ENCODE measurements at places on chromosomes 2 and 18.

GRCh38 chr2:182941121-182941722 lies 74.8 kb upstream of the FRZB start:
- DNase-seq, result no peak

DNA sequence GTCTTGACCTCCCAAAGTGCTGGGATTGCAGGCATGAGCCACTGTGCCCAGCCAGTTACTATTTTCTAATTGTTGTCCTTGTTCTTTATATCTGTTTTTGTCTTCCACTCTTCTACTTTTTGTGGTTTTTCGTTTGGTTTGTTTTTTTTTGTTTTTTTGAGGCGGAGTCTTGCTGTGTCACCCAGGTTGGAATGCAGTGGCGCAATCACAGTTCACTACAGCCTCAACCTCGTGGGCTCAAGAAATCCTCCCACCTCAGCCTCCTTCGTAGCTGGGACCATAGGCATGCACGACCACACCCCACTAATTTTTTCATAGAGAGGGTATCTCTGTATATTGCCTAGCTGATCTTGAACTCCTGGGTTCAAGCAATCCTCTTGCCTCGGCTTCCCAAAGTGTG lies 100.7 kb downstream of the EHBP1 start:
- no peak for DNase-seq

- peak; percentile 31 for DNase-seq
Measured at GRCh38 chr2:157875641-157876065, 477 bp downstream of the ACVR1 start.

- DNase-seq, result no peak
Measured at GRCh38 chr2:76444732-76445131, 734.0 kb upstream of the GCFC2 start.

GRCh38 chr2:208072250-208072892 lies 47.0 kb upstream of the PLEKHM3 start:
- DNase-seq, result peak; percentile 63

- no peak for DNase-seq
Measured at GRCh38 chr2:229417176-229417575, 146.1 kb upstream of the PID1 start.

GRCh38 chr2:64227603-64228125 lies 83.4 kb upstream of the PELI1 start:
- no peak for DNase-seq

DNA sequence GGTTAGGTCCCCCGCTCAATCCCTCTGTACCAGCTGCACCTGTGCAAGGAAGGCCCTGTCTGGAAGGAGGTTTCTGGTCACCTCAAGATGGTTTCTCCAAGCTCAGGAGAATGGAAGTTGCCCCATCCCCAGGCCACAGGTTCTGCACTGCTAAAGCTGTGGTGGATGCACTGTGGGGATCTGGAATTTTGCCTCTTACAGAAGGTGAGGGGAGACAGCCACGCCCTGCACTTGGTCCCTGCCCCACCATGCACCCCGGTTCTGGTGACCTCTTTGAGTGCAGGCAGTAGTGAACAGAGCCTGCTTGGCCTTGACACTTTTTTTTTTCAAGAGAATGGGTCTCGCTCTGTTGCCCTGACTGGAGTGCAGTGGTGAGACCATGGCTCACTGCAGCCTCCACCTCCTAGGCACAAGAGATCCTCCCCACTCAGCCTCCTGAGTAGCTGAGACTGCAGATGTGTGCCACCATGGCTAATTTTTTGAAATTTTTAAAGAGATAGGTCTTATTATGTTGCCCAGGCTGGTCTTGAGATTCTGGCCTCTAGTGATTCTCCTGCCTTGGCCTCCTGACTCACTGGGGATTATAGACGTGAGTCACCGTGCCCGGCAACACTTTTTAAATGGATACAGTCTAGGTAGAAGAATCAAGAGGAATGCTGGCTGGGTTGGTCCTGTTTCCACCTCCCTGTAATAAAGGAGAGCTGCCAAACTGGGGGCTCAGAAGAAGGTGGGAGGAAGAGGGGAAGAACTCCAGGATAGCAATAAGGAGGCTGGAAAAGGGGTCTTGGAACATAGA lies 5.8 kb upstream of the NT5DC4 start:
- no peak for DNase-seq

DNA sequence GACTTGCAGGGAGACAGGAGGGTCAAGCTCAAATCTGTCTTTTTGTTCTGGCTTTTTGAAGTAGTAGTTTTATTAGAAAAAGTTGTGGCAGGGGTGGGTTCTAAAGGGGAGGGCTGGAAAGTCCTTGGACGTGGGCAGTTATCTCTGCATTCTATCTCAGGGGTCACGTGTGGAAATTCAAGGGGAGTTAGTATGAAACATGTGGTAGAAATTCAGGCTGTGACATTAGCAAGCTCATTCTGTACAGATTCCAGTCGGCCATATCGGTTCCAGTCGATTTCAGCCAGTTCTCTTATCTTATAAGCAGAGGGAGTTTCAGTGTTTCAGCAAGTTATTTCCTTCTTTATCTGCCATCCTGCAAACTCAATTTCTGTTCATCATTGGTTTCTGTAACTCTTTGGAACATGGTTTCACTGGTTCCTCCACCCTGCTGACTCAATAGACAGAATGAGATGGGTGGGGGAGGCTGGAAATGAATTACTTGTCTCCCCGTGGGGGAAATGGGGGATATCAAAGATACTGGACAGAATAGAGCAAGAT lies 53.0 kb downstream of the RAB27B start:
- no peak for DNase-seq

- no peak for DNase-seq
Measured at GRCh38 chr2:54878182-54878581, 154.7 kb downstream of the EML6 start.

DNA sequence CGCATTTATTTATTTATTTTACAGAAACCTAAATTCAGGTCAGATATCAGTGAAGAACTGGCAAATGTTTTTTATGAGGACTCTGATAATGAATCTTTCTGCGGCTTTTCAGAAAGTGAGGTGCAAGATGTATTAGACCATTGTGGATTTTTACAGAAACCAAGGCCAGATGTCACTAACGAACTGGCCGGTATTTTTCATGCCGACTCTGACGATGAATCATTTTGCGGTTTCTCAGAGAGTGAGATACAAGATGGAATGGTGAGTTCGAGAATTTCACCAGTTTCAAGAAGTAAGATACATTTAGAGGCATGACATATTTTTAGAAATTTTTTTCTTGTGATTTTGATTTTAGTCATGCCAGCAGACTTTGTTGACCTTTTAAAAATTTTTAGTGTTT lies 4.6 kb downstream of the CDCA7 start:
- no peak for DNase-seq
